ENCODE measurements at places on chromosomes 2 and 18. TPM values are rescaled to one million over a fixed set of nuclear protein-coding genes. Genes with fewer than 3 reads are reported as not detected.

- DNase-seq, result no peak
- no peak overlapping the region for H3K4me3 ChIP-seq
- no peak overlapping the region for H3K27ac ChIP-seq
- H3K36me3 ChIP-seq, result no peaks in the 10 kb centered on the region
Observed at GRCh38 chr18:38695559-38696280, 1130.1 kb upstream of the CELF4 start.

- peaks cover 3% of the 10 kb centered on the region for H3K36me3 ChIP-seq
- peak overlapping the region; percentile 85 for H3K27ac ChIP-seq
- H3K27me3 ChIP-seq, result no peaks in the 10 kb centered on the region
- H3K4me3 ChIP-seq, result no peak overlapping the region
Observed at GRCh38 chr2:46097714-46098480, 199.3 kb upstream of the EPAS1 start.

The IL36A gene
- polyA plus RNA-seq, result not detected

DNA sequence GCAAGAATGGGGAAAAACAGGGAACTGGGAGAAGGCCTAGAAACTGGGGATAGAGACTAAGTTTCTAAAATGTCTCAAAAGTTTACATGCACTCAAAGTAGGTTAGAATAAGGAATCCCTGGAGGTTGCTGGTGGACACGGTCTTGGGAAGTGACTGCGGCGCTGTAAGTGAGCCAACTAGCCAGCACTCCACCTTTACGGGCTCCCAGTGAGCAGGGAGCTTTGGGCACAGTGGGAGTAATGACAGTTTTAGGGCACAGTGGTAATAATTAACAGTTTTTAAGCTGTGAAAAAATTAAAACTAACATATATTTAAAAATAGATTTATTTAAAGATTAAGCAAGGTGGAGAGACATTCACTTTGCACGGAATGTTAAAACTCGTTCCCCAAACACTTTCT lies 20.9 kb upstream of the CD302 start:
- no peaks in the 10 kb centered on the region for H3K4me1 ChIP-seq
- H3K36me3 ChIP-seq, result no peaks in the 10 kb centered on the region
- no peak for DNase-seq
- peaks cover 4% of the 10 kb centered on the region for H3K27me3 ChIP-seq
- no peak overlapping the region for H3K27ac ChIP-seq
- no peak overlapping the region for H3K4me3 ChIP-seq

- H3K4me3 ChIP-seq, result peak overlapping the region; percentile 75
- H3K36me3 ChIP-seq, result no peaks in the 10 kb centered on the region
- no peak overlapping the region for H3K27ac ChIP-seq
- peaks cover 2% of the 10 kb centered on the region for H3K27me3 ChIP-seq
- peaks cover 1% of the 10 kb centered on the region for H3K4me1 ChIP-seq
Observed at GRCh38 chr2:118089139-118089800, 999 bp downstream of the INSIG2 start.

GRCh38 chr2:88129313-88129959 lies 1.6 kb upstream of the FABP1 start:
- no peak overlapping the region for H3K27ac ChIP-seq
- H3K4me3 ChIP-seq, result no peak overlapping the region
- no peaks in the 10 kb centered on the region for H3K36me3 ChIP-seq
- DNase-seq, result no peak

GRCh38 chr2:71888751-71889445 lies 258.8 kb downstream of the CYP26B1 start:
- no peak overlapping the region for H3K27ac ChIP-seq
- H3K4me1 ChIP-seq, result peaks cover 3% of the 10 kb centered on the region
- DNase-seq, result peak; percentile 30
- H3K36me3 ChIP-seq, result no peaks in the 10 kb centered on the region
- H3K4me3 ChIP-seq, result no peak overlapping the region

- no peaks in the 10 kb centered on the region for H3K4me1 ChIP-seq
- no peak overlapping the region for H3K27ac ChIP-seq
- peaks cover 10% of the 10 kb centered on the region for H3K27me3 ChIP-seq
- DNase-seq, result peak; percentile 22
- H3K36me3 ChIP-seq, result no peaks in the 10 kb centered on the region
Observed at GRCh38 chr2:30026091-30027055, 105.0 kb upstream of the ALK start.

The TRIM43 gene
- polyA plus RNA-seq, result not detected

DNA sequence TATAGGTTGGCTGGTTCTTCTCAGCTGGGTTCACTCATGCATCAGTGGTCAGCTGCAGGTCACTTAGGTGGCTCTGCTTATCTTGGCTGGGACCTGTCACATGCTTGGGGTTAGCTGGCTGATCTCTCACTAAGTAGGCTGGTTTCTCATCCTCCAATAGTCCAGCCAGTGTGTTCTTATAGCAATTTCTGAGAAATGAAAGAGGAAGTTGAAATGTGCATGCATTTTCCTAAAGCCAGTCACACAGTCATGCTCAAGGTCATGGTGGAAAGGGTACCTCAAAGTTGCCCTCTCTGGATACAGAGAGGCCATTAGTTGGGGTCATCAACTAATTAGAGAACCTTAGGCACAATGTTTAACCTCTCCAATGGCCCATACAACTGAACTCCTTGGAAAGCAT lies 64.4 kb downstream of the KLHL29 start:
- no peak for DNase-seq
- H3K27me3 ChIP-seq, result no peaks in the 10 kb centered on the region
- H3K36me3 ChIP-seq, result 0 out of 2 replicates have a peak, but pooled peaks cover 1% of the 10 kb centered on the region
- peaks cover 15% of the 10 kb centered on the region for H3K4me1 ChIP-seq
- no peak overlapping the region for H3K27ac ChIP-seq
- no peak overlapping the region for H3K4me3 ChIP-seq

GRCh38 chr2:43105586-43106558 lies 120.5 kb downstream of the ZFP36L2 start:
- H3K4me1 ChIP-seq, result peaks cover 63% of the 10 kb centered on the region
- peak overlapping the region; percentile 94 for H3K27ac ChIP-seq
- no peaks in the 10 kb centered on the region for H3K36me3 ChIP-seq
- H3K27me3 ChIP-seq, result no peaks in the 10 kb centered on the region
- no peak overlapping the region for H3K4me3 ChIP-seq

DNA sequence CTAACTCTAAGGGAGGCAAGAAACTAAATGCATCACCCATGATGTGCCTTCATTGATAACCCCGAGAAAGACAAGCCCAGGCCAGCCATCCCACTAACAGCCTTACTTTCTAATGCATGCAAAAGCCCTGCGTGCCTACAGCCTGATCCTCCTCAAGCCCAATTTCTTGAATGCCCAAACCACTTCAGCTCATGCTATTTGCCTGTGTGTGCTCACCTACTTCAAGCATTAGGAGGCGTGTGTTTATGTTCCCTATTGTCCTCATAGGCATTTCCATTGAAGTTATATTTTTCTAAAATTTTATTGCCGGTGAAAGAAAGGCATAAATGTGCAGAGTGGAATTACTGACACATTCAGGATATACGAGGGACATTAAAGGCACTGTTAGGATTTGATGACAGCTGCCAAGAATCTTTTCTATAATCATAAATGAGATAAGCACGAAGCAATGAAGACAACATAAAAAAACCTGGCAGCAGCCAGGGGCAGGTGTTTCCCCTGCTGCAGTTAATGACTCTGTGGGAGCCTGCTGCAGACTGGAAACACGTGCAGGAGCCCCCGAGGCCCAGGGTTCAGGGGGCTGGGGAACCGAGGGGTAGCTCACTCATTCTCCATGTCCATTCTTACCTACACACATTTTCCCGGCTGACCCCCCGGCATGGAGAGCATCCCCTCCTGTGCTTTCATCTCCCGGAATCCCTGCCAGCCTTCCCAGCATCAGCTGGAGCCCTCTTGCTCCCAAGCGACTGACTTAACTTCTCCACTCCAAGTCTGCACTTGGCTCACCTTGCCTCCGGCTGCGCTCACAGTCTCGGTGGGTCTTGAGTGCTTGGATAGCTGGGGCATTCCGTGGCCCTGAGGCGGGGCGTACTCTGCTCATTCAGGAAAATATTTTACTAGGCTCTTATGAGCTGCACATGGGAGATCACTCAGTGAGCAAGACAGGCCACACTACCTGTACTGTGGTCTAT lies 292.3 kb upstream of the SIX2 start:
- no peak overlapping the region for H3K27ac ChIP-seq
- no peak overlapping the region for H3K4me3 ChIP-seq
- DNase-seq, result no peak
- peaks cover 2% of the 10 kb centered on the region for H3K4me1 ChIP-seq
- no peaks in the 10 kb centered on the region for H3K36me3 ChIP-seq
- H3K27me3 ChIP-seq, result peaks cover 68% of the 10 kb centered on the region

The ECEL1 gene
- polyA plus RNA-seq, result not detected

The ALLC gene
- polyA plus RNA-seq, result not detected

The TUBA3E gene
- not detected for polyA plus RNA-seq

The FAHD2A gene
- polyA plus RNA-seq, result 34.0 TPM

- H3K36me3 ChIP-seq, result peaks cover 5% of the 10 kb centered on the region
- no peak overlapping the region for H3K27ac ChIP-seq
- H3K27me3 ChIP-seq, result no peaks in the 10 kb centered on the region
- peaks cover 7% of the 10 kb centered on the region for H3K4me1 ChIP-seq
- no peak overlapping the region for H3K4me3 ChIP-seq
Observed at GRCh38 chr2:30150786-30151185, 4.0 kb downstream of the YPEL5 start.

- H3K27me3 ChIP-seq, result no peaks in the 10 kb centered on the region
- H3K27ac ChIP-seq, result no peak overlapping the region
Observed at GRCh38 chr2:200496696-200497095, 13.2 kb downstream of the KCTD18 start.

DNA sequence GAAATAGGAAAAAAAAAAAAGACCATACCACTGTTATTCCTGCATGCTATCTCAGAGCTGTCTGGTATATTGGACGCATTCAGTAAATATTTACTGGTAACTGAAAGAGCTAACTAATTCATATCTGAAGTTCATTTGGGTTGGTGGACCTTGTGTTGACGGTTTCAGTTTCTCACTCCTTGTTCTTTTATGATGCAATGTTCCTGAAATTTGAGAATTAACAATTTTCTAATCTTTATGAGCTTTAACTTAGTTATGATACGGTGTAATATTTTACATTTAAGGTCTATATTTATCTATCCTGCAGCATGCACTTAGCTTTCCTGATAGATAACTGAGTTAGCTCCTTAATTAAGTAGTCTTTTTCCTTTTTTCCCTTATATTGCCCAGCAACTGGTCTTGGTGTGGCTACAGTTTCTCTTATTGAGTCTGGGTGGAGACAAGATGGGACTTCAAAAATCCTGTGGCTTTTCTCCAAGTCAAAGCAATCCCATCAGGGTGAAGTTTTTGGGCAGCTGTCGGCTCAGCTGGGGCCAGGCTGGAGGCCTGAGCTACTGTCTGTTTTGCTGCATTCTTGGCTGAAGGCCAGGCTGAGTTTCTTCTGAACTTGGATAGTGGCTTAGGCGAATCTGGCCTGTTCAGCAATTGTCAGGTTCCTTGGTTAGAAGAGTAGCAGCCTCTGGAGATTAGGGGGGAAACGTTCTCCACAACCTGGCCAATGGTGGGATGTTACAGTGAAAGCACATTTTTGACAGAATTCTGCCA lies 78.4 kb upstream of the MEX3C start:
- peak; percentile 0 for DNase-seq
- no peaks in the 10 kb centered on the region for H3K4me1 ChIP-seq
- no peaks in the 10 kb centered on the region for H3K27me3 ChIP-seq
- no peaks in the 10 kb centered on the region for H3K36me3 ChIP-seq

GRCh38 chr2:190136825-190137224 lies 74.3 kb upstream of the MSTN start:
- no peaks in the 10 kb centered on the region for H3K27me3 ChIP-seq
- no peak overlapping the region for H3K4me3 ChIP-seq
- no peaks in the 10 kb centered on the region for H3K4me1 ChIP-seq
- no peak overlapping the region for H3K27ac ChIP-seq
- DNase-seq, result no peak

- no peak overlapping the region for H3K27ac ChIP-seq
- no peak overlapping the region for H3K4me3 ChIP-seq
- H3K4me1 ChIP-seq, result no peaks in the 10 kb centered on the region
Observed at GRCh38 chr18:65659912-65660311, 90.9 kb upstream of the CDH7 start.

DNA sequence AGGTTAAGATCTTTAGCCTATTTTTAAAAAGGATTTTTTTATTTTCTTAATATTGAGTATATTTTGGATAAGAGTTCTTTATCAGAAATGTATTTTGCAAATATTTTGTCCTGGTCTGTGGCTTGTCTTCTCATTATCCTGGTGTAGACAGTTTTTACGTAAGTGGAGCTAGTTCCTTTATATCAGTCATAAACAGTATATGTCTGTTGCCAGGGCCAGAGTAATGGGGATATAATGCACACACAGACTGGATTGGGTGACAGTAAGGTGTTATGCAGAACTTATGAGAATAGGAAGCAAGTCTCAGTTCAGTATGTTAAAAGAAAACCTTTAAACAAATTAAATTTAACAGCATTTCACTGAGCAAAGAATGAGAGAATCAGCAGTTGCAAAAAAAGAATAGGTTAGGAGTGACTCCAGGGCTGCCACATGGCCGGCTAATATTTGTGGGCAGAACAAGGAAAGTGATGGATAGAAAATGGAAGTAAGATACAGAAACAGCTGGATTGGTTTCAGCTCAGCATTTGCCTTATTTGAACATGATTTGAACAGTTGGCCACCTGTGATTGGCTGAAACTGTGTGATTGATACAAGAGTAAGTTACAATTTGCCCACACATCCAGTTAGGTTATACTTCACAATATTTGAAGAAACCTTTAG lies 61.1 kb upstream of the ZNG1B start:
- no peak overlapping the region for H3K4me3 ChIP-seq
- no peak overlapping the region for H3K27ac ChIP-seq
- no peaks in the 10 kb centered on the region for H3K36me3 ChIP-seq
- no peak for DNase-seq
- no peaks in the 10 kb centered on the region for H3K4me1 ChIP-seq
- H3K27me3 ChIP-seq, result peaks cover 22% of the 10 kb centered on the region

DNA sequence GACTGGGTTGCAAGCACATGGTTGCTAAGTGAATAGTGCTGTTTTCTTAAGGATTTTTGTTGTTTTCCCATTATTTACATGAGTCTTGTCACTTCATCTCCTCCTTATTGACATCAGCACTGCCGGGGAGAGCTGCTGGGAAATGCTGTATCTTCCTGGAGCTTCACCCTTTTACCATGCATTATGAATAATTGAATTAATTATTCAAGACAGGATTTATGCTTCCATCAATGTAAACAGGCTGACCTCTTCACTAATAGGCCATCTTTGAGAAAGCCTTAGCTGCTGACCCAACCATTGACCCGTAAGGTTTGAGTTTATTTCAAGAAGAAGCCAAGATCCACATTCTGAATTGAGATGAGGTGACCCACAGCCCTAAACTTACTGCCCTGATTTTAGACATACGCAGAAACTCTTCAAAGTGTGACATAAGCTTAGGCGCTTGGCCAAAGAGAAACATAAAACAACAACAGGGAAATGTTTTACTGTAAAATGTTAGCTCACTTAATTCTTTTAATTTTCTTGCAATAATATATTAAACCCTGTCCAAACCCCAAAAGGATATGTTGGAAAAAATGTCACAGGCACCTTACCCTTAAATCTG lies 365.5 kb upstream of the SYT4 start:
- no peak overlapping the region for H3K27ac ChIP-seq
- no peaks in the 10 kb centered on the region for H3K4me1 ChIP-seq
- H3K27me3 ChIP-seq, result no peaks in the 10 kb centered on the region
- no peak for DNase-seq
- H3K36me3 ChIP-seq, result no peaks in the 10 kb centered on the region

- no peaks in the 10 kb centered on the region for H3K36me3 ChIP-seq
- H3K27me3 ChIP-seq, result no peaks in the 10 kb centered on the region
- no peak overlapping the region for H3K27ac ChIP-seq
- DNase-seq, result no peak
Observed at GRCh38 chr2:86697551-86698104, 22.5 kb upstream of the RMND5A start.

All from IMR-90 (cell line).